ENCODE measurements at places on chromosomes 12 and 14.

DNA sequence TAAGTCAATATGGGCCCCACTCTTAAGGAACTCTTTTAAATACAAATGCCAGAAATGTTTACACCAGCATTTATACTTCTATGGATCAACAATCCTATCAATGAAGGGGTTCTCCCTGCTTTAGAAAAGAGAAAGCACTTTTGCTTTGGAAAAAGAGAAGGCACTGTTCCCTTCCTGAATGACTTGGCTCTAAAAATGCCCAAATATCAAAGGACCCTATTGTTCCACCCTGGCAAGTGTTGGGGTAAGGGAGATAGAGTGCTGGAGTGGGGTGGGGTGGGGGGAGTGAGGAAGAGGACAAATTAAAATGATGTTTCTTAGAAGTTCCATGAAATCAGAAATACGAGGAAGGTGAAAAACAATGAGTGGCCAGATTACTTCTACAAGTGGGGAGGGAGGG, 131.6 kb upstream of the GRIN2B start:
- DNase-seq, result no peak

DNA sequence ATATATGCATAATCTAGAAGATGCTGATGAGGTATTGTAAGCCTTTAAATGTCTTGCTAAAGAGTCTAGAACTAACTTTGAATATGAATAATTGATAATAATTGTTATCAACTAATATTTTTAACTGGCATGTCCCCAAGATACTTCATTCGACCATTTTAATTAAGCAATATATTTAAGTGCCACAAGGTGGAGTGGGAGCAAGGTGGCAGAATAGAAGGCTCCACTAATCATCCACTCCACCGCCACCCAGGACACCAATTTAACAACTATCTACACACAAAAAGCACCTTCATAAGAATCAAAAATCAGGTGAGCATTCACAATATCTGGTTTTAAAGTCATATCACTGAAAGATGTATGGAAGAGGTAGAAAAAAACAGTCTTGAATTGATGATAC, 409.6 kb downstream of the SEC23A start:
- DNase-seq, result no peak

DNA sequence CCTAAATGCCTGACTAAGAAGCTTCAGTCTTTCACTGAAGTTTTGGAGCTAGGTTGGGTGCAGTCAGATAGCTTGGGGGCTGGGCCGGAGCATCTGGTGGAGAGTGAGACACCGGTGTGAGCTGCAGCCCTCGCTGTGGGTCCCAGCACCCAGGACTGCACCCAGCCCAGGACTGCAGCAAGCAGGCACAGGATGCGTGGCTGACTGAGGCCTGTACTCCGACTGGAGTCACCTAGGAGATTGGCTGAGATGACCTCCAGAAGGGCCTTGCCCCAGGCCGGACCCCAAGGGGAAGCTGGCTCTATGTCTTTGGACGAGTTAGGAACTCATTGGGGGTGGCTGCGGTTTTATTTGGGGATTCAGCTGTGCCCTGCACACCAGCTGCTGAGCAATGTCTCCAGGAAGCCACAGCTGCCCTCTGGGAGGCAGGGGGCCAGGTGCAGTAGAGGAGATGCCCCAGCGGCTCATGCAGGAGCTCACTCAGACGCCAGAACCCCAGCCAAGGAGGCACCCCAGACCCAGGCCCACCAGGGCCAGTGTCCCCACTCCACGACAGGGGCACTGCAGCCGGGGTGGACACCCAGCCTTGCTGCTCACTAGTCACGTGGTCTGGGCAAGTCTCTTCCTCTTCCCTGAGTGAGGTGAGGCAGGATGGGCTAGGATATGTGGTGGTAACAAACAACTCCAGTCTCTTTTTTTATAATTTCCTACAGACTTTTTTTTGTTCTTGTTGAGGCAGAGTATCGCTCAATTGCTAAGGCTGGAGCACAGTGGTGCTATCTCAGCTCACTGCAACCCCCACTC, 31.8 kb upstream of the RCOR1 start:
- DNase-seq, result no peak

- DNase-seq, result peak; percentile 61
Observed at GRCh38 chr12:51820526-51821439, 27.7 kb downstream of the FIGNL2 start.

- no peak for DNase-seq
Observed at GRCh38 chr12:30748147-30748546, 6.6 kb downstream of the CAPRIN2 start.

- DNase-seq, result no peak
Observed at GRCh38 chr14:72682188-72682587, 211.7 kb downstream of the DPF3 start.

GRCh38 chr12:67772267-67773169, 124.0 kb downstream of the DYRK2 start:
- no peak for DNase-seq

DNA sequence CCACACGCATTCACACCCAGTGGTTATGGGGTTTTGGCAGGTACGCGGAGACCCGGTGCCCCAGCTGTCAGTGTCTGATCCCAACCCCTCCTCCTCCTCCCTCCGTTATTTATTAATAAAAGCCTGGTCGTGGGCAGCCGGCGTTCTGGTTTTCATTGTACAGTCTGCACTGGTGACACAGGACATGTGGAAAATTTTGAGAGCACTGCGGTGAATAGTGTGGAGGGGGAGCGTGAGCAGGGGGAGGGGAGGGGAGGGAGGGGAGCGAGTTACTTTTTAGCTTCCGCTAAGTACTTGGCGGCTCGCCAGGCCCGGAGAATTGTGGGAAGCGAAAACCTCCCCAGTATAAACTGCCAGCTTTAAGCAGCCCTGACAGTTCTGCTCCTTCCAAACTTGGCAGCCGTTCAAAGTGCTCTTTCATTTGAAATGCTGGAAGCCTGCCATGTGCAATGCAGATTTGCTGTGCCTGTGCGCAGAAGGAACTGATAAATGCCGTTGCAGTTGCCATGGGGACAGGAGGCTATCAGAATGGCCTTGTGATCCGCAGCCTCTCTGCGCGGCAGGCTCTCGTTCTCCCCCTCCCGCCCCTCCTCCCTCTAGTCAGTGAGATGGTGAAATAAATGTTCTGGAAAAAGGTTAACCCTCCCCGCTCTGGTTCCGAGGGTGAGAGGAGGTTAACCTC, 11.7 kb upstream of the IRF2BPL start:
- DNase-seq, result peak; percentile 99

DNA sequence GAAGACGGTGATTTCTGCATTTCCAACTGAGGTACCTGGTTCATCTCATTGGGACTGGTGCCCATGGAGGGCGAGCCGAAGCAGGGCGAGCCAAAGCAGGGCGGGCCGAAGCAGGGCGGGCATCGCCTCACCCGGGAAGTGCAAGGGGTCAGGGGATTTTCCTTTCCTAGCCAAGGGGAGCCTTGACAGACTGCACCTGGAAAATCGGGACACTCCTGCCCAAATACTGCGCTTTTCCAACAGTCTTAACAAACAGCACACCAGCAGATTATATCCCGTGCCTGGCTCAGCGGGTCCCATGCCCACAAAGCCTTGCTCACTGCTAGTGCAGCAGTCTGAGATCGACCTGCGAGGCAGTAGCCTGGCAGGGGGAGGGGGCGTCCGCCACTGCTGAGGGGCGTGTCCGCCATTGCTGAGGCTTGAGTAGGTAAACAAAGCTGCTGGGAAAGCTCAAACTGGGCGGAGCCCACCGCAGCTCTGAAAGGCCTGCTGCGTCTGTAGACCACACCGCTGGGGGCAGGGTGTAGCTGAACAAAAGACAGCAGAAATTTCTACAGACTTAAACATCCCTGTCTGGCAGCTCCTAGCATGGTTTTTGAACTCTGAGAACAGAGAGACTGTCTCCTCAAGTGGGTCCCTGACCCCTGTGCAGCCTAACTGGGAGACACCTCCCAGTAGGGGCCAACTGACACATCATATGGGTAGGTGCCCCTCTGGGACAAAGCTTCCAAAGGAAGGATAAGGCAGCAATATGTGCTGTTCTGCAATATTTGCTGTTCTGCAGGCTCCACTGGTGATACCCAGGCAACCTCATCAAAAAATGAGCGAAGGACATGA, 77.2 kb downstream of the BAZ1A start:
- DNase-seq, result no peak

DNA sequence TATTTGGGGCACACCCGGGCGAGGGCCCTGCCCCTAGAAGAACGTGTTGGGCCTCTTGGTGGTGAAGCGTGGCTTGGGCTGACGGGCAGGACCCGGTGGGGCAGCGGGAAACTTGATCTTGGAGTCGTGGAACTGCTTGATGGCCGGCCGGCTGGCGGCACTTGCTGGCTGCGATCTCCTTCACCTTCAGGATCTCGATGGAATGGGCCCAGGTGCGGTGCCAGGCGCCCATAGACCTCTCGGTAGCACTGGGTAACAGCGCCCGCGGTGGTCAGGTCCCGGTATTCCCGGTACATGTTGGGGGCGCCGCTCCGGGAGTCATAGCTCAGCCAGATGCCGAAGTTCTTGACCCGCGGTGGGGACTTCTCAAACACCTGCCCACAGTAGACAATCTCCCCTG, 16.5 kb downstream of the UBR7 start:
- no peak for DNase-seq

DNA sequence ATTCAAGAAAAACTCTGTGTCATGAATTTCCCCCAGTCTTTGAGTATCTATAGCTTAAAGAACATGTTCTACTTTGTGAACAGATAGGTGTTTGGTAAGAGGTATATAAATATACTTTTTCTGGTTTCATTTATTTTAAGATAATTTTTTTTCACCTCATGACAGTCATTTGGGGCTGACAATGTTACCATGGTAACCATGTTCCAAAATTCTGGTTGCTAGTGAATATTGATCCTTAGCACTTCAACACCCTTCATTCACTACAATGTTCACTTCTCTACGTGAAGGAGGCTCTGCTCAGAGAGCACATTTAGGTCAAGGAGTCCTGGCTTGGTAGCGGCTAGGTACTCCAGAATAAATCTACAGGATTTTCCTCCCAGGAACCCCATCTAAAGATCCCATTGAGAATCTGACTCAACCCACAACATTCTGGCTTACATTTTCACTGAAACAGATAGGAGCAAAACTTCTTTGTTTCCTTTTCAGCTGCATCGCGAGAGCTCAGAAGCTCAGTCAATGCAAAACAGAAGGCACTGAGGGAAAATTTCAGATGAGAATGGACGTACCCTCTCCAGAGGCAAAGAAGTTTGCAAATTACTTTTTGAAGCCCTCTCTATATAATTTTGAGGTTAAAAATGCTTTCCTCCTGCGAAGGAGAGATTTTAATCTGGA, 93.6 kb downstream of the ARF6 start:
- no peak for DNase-seq

- DNase-seq, result no peak
Observed at GRCh38 chr14:22598896-22599244, 770 bp downstream of the ABHD4 start.

GRCh38 chr14:66920196-66920595, 269.0 kb upstream of the GARIN2 start:
- DNase-seq, result no peak

- no peak for DNase-seq
Observed at GRCh38 chr14:74888164-74889158, 6.7 kb downstream of the DLST start.

GRCh38 chr12:79451978-79452377, 238.8 kb downstream of the PAWR start:
- DNase-seq, result peak; percentile 95

DNA sequence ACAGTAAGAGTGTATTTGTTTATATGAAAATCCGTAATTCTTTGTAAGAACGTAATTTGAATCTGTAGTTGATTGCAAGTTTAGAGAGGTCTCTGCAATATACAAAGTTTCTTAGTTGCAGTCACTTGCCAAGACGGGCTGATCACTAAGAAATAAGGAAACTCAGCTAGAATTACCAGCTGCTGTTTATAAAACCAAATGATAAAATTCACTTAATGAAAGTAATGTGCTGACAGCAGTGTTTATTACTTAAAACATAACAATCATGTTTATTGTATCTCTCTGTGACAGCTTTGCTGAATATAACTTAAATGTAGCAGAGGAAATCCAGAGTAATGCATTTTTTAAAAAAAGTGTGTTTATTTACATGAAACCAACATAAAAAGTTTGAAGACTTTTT, 31.2 kb downstream of the SRGAP1 start:
- DNase-seq, result no peak

- no peak for DNase-seq
Observed at GRCh38 chr14:72610831-72611200, 283.1 kb downstream of the DPF3 start.

DNA sequence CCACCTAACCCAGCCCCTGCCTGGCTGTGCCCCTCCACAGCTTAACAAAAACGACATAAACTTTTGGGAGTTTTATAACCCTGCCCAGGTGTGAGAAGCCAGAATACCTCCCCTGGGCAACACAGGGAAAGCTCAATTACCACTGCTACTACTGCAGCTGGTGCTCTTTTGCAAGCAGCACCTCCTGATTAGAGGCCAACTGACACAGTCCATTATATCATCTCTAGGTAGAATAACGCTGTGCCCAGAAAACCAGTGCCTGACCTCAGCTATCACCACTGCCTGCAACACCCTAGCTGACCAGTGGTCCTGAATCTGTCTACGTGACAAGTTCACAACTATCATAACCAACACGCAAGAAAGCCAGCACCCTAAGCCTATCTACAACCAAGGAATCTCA, 34.2 kb downstream of the MDM1 start:
- no peak for DNase-seq

- DNase-seq, result peak; percentile 56
Observed at GRCh38 chr14:65224799-65225198, 122.5 kb upstream of the MAX start.

DNA sequence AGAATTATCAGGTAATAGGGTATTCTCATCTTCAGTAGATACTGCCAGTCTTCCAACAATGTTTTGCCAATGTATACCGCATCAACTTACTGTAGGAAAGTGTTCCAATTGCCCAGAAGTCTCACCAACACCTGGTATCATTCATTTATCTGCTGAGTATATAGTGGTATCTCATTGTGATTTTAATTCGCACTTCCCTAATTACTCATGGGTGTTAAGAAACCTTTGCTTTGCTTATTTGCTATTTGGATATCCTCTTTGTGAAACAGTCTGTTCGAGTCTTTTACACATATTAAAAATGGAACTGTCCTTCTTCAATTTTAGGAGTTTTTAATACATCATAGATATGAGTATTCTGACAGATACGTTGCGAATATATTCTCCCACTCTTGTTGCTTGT, 6.1 kb downstream of the TM7SF3 start:
- DNase-seq, result no peak

- no peak for DNase-seq
Observed at GRCh38 chr12:130879781-130880389, 8.0 kb downstream of the RAN start.

GRCh38 chr14:96904201-96904600, 107.0 kb downstream of the VRK1 start:
- DNase-seq, result no peak

- DNase-seq, result no peak
Observed at GRCh38 chr12:47894652-47895051, 10.1 kb downstream of the VDR start.

- DNase-seq, result peak; percentile 97
Observed at GRCh38 chr12:110844551-110845338, 2.0 kb upstream of the CCDC63 start.

- DNase-seq, result no peak
Observed at GRCh38 chr14:92887157-92887556, 35.8 kb upstream of the CHGA start.

- DNase-seq, result no peak
Observed at GRCh38 chr14:89267163-89267562, 149.9 kb downstream of the FOXN3 start.

Measured in NCI-H446 treated with DMSO at 0.1 percent for 48 hours (cell line).